HT-29 (cell line): ENCODE measurements at places on chromosomes 16 and 17.

DNA sequence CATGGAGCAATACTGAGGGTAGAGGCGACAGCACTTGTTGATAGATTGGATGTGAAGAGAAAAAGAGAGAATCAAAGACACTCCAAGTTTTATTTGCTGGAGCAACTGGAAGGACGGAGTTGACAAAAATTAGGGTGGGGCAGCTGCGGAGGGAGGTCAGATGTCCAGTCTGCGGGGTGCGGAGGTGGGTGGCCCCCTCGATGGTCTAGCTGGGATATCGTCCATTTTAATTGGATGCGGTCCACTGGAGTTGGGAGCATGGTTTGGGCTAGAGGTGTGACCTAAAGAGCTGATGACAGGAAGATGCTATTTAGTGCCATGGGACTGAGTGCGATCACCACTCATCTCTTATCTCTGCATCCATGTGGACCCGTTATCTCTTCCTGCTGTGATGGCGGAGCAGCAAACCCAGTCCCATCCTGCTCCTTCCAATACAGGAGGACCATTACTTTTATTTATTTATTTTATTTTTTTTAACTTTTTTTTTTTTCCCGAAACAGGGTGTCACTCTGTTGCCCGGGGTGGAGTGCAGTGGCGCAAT, 48.3 kb upstream of the CBX4 start:
- DNase-seq: no peak

DNA sequence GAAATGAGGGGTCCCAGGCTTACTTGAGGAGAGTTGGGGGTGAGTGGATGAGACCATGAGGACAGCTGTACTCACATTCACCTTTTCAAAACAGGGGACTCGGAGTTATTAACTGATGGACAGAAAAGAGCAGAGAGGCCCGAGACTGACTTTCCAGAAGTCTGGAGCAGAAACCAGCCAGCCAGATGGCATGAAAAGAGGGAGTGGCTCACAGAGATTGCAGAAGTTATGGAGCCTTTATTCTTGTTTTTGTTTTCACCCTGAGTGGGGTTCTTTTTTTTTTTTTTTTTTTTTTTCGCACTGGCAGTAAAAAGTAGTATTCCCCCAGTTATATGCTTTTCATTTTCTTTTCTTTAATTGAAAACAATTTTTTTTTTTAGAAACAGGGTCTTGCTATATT, 18.9 kb downstream of the TVP23A start:
- DNase-seq: no peak

DNA sequence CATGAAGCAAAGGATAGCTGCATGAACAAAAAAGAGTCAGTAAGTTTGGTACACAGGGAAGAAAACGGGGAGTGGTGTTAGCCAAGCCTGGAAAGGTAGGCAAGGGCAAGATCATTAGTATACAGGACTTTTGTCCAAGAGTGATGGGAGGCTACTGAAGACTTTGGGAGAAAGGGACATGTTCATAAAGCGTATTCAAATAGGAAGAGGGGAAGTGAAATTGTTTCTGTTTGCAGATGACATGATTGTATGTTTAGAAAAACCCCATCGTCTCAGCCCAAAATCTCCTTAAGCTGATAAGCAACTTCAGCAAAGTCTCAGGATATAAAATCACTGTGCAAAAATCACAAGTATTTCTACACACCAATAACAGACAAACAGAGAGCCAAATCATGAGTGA, 19.4 kb downstream of the CDYL2 start:
- DNase-seq: no peak

DNA sequence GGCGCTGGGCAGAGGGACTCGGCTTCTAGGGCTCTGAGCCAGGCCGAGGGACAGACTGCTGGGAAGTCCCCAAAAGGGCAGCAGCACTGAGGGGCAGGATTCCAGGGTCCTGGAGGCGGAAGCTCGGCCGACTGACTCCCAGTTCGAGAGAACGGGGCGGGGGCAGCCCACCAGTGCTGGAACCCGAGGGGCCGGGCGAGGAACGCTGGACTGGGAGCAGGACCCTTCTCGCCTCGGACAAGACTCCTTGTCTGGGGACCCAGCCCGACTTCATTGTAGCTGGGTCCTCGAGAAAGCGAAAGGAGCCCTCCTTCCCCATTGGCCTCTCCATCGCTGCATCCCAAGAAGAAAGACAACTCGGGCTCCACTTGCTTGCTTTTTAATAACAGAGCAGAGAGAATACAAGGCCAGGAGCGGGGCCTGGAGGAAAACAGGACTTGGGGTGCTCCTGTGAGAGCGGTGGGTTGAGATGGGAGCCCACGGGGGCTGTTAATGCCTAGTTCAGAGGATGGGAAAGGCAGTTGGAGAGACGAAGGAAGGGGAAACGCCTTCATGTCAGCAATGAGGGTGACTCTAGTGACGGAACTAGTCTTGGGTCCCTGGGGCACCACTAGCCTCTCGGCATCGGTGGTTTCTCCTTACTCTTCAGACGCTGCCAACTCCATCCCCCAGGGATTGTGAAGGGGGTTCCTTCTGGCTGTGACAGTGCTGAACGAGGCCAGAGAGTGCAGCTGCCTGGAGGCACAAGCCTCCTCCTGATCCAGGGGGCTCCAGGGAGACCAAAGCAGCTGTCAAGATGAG, 492 bp upstream of the CAMTA2 start:
- DNase-seq: no peak

- no peak for DNase-seq
Observed at GRCh38 chr17:43854498-43854897, 7.5 kb downstream of the CD300LG start.

DNA sequence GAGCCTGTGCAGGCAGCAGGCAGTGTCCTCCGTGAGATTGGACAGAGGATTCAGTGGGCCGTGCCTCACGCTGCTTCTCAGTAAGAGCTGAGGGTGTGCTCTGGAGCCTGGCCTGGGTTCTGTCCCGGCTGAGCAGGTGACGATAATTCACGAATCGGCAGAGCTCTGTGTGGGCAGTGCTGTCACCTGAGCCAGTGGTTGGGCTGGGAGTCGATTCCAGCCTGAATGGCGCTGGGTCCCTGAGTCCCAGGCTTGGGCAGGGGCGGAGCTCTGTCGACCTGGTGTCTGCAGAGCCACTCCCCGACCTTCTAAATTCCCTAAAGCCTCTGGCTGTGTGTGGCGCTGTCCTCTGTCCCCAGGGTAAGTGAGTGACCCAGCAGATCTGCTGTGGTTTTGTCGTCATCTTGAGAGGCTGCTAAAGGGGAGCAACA, 8.4 kb downstream of the ACSF3 start:
- no peak for DNase-seq

- no peak for DNase-seq
Observed at GRCh38 chr17:347309-347899, 5.2 kb downstream of the RPH3AL start.
